Psoas muscle (tissue), 8 donors: ENCODE measurements at places on chromosomes 16 and 17. TPM values are rescaled to one million over a fixed set of nuclear protein-coding genes. Genes with fewer than 3 reads are reported as not detected.

GRCh38 chr16:57955572-57956188 lies 15.2 kb downstream of the CNGB1 start:
- H3K4me1 ChIP-seq = no peaks in the 10 kb centered on the region
- H3K4me3 ChIP-seq = no peak overlapping the region
- H3K27me3 ChIP-seq = no peaks in the 10 kb centered on the region

DNA sequence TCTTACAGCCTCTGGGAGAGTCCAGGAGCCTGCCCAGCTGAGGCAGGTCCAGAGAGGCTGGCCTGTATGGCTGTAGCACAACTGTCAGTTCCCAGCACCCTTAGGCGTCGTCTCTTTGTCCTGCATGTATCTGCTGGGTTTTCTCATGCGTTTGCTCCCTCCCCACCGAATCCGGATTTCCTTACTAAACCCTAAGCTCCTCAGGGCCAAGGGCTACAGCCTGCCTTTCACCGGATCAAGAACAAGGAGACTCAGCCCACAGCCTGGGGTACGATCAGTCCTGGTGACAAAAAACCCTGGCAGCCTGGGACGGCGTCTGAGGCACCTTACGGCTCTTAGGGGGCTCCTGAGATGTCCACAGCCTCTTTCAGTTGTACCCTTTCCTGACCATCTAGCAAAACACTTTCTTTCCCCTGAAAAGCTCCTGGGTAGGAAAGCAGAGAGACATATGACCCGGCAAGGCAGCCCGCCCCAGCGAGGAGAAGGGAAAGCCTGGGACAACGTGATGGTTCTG lies 12.2 kb downstream of the HIC1 start:
- H3K27ac ChIP-seq = peak overlapping the region; percentile 75
- no peak for DNase-seq
- no peaks in the 10 kb centered on the region for H3K36me3 ChIP-seq

- H3K27ac ChIP-seq = no peak overlapping the region
- H3K27me3 ChIP-seq = no peaks in the 10 kb centered on the region
- H3K36me3 ChIP-seq = peaks cover 12% of the 10 kb centered on the region
- no peak overlapping the region for H3K4me3 ChIP-seq
Observed at GRCh38 chr16:22328081-22328725, 31.0 kb downstream of the POLR3E start.

GRCh38 chr16:57749101-57749692 lies 13.6 kb downstream of the KATNB1 start:
- H3K27ac ChIP-seq = no peak overlapping the region
- DNase-seq = no peak
- peaks cover 40% of the 10 kb centered on the region for H3K36me3 ChIP-seq
- no peaks in the 10 kb centered on the region for H3K4me1 ChIP-seq
- no peaks in the 10 kb centered on the region for H3K27me3 ChIP-seq
- no peak overlapping the region for H3K4me3 ChIP-seq

The ARL17A gene
- 7.2 TPM for total RNA-seq

The ZCCHC14 gene
- 15.6 TPM for total RNA-seq
